Liver (tissue), 10 donors: ENCODE measurements at places on chromosomes 16 and 17.

DNA sequence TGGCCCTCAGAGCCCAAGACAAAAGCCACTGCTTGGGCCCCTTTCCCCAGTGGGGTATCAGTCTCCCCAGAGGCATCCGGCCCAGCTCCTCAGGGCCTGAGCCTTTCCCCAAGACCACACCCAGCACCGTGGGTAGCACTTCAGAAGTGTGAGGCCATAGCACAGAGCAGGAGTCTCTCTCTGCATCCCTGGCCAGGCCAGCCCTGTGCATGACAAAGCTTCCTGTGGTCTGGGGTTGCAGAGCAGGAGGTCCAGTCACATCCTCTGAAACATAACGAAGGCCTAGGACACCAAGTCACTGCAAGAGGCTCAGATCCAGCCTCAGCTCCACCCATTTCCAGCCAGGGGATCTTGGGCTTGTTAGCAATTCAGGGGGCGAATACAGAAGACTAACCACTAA, 56.8 kb upstream of the ZNF423 start:
- no peak for DNase-seq

DNA sequence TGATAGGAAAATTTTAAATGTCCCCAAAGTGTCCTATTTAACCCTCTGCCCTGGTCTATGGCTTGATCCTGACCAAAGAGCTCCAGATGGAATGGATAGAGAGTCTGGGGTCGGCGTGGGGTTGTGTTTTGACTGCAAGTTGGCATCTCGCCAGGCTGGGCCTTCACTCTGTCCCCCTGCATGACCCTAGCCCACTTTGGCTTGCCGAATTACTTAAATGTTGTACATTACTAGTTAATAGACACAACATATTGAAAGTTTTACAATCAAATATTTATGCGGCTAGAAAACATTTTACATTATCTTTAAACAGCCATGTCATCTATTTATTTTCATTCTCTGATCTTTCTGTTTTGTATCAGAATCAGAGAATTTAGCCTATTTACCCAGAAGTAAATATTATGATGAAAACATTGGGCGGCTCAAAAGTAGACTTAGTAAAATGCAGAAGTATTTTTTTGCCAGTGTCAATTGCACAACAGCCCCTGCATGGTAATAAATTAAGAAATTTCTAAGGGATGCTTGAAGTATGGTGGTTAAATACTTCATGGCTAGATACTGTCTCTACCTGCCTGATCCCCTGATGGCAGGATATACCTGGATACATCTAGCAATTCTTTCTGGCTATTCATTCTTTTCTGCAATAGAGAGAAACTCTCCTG, 18.8 kb upstream of the MYOCD start:
- DNase-seq, result no peak

- no peak for DNase-seq
These were observed 34.6 kb downstream of the LGALS9 start for GRCh38 chr17:27665549-27665948.

GRCh38 chr17:850086-850850, 68.1 kb downstream of the MRM3 start:
- DNase-seq, result no peak

- DNase-seq, result no peak
These were observed 156.6 kb upstream of the MAF start for GRCh38 chr16:79757163-79757562.

GRCh38 chr16:16780588-16780987, 401.6 kb downstream of the NPIPA7 start:
- DNase-seq, result no peak
